ENCODE measurements at places on chromosomes 16 and 17.
A peak's percentile ranks its signal among the peaks of the same experiment; 100 is the strongest.

DNA sequence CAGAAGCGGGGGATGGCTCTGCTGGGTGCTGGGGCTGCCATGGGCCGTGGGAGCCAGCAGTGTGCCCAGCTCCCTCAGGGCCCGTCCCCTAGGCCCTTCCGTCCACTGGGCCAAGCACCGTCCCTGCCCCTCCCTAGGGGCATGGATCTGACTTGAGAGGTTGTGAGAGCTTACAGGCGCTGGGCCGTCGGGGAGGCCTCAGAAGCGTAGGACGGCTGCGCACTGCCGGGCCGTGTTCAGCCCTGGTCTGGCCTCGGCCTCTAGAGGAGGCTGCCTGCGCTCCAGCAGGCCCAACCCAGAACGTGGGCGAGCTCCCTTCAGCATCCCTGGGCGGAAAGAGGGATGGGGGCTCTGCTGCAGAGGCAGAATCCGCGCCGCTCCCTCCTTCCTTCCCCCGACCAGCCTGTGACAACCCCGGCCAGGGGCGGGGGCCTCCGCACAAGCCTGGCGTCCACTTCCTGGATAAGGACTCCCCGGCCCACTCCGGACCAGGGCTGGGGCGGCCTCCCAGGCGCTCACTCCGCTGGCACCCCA lies 685 bp upstream of the MPG start:
- DNase-seq = peak; percentile 42

GRCh38 chr17:82031303-82031884 lies at the start of gene RAC3:
TSS of gene RAC3 (plus strand) at chr17:82031678. CDS start at chr17:82031762, 84 bp downstream.
- DNase-seq = no peak

GRCh38 chr16:68147444-68147843 lies 62.3 kb downstream of the NFATC3 start:
- DNase-seq = no peak

DNA sequence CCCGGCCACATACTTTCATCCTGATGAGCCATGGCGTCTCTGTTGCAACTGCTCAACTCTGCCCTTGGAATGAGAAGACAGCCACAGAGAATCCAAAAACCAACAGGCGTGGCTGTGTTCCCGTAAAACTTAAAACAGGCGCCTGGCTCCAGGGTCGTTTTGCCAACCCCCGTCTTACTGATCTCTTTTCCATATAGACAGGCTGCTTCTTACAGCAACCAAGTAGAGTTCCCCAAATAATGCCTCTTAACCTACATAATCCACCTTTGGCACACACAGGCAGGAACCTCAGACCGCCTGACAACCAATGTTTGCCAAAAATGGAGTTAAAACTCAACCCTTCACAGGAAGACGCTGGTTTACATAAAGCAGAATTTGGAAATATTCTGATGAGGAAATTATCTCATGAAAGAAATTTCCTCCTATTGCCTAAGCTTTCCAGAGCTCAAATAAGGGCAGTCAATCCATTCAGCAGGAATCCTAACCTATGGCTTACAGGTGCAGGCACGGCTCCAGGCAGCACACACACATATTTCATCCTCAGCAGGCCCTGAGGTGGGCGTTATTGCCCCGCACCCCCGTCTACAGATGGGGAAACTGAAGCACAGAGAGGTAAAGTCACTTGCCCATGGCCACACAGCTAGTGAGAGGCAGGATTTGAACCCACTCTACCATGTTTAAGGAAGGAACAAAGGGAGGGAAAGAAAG lies 35.8 kb downstream of the LITAF start:
- peak; percentile 28 for DNase-seq

- DNase-seq = no peak
Measured at GRCh38 chr17:76159157-76159556, 18.1 kb upstream of the FOXJ1 start.

DNA sequence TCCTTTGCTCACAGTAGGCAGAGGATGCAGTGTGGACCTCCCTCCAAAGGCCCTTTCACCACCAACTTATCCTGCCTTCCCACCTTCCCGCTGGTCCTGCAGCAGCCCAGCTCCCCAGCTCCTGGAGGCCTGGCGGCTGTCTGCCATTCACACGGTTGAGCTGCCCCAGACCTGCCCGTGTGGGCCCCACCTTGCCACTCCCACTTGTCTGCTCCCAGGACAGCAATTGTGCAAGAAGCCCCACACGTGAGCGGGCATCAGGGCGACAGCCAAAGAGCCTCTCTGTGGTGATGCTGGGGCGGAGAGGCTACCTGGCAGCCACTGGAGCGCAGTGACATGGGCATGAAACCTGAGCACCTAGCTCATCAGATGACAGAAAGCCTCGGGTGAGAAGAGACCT lies 248.6 kb upstream of the MAF start:
- DNase-seq = no peak

DNA sequence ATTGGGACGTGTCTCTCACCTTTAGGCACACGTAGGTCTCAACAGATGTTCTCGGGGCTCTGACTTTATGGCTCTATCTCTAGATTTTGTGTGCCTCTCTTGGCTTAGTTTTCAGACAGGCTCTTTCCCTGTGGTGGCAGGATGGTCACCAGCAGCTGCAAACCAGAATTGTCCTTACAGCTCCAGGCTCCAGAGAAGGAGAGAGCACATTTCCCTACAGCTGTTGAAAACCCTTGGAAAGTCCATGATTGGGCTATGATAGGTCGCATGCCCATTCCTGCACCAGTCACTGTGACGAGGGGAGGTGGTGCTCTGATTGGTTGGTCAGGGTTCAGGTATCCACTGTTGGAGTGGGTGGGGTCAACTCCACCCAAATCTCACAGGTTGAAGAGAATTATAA lies 41.5 kb downstream of the SHISA9 start:
- peak; percentile 65 for DNase-seq

DNA sequence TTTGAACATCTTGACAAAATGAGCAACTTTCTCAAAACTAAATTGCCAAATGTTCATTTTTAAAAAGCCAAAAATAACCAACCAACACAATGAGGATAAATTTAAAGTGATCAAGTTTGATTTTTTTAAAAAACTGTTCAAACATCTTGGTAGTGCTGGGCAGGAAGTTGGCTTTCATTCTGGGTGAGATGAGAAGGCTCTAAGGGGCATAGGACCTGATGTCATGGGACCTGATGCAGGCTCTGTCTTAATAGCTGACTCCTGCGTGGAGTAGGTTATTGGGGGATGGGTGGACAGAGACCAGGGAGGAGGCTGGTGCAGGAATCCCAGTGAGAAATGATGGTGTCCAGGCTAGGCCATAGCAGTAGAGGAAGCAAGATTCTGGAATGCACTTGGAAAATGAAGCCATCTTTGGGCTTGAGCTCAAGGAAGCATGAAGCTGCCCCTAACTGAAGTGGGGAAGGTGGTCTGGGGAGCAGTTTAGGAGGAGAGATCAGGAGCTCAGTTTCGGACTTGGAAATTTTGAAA lies 20.4 kb downstream of the NLRC5 start:
- no peak for DNase-seq

- DNase-seq = no peak
Measured at GRCh38 chr17:83086907-83087787, 7.7 kb downstream of the METRNL start.

DNA sequence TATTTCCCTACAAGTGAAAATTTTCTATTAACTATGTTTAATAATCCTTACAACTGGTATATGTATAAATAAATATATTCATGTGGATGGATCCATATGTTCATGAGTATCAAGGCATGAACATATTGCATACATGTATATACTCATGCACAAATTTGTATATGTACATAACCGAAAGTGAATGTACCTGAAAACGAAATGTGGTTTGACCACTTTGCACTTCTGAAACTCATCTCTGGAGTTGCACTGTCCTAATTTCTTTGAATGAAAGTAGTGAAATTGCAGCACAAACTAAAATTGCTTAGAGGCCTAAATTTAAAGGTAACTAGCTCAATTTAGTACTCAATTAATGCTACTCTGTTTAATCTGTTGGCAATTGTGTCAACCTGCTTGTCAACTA lies 27.4 kb upstream of the GNAO1 start:
- DNase-seq = no peak

DNA sequence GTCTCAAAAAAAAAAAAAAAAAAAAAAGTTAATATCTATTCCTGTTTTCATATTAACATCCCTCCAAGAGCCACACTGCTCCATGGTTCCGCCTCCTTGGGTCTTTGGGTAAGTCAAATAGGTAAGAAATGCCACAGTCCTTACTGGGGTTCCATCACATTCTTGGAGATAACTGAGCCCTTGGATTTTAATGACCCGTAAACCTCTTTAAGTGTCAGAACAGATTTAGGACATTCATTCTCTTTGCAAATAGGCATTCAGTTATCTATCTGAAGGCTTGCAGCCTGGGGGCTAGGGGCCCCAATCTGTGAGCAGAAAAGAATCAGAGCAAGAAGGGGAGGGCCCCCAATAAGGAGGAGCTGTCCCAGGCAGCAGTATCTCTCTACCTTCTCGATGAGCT lies 28.0 kb downstream of the MYH13 start:
- no peak for DNase-seq

DNA sequence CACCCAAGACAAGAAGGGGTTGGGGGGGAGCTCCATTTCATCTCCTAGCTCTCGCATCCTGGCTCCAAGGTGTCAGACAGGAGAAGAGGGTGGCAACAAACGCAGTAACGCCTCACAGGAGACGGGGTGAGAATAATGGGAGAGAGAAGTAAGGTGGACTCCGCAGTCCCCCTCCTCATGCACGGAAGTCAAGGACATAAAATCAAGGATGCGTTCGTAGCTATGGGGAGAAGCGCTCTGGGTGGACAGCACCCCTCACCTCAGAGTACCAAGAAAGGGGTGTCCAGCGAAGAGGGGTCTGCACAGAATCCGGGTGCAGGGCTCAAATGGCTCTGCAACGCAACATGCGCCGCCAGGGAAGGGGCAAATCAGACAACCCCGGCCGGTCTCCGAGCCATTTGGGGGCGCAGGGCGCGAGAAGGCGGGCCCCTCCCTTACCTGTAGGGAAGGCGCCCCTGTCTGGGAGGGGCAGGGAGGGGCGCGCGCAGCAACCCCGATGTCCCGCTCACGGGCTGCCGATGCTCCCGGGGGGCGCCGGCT lies 555 bp downstream of the HDAC5 start:
- no peak for DNase-seq

DNA sequence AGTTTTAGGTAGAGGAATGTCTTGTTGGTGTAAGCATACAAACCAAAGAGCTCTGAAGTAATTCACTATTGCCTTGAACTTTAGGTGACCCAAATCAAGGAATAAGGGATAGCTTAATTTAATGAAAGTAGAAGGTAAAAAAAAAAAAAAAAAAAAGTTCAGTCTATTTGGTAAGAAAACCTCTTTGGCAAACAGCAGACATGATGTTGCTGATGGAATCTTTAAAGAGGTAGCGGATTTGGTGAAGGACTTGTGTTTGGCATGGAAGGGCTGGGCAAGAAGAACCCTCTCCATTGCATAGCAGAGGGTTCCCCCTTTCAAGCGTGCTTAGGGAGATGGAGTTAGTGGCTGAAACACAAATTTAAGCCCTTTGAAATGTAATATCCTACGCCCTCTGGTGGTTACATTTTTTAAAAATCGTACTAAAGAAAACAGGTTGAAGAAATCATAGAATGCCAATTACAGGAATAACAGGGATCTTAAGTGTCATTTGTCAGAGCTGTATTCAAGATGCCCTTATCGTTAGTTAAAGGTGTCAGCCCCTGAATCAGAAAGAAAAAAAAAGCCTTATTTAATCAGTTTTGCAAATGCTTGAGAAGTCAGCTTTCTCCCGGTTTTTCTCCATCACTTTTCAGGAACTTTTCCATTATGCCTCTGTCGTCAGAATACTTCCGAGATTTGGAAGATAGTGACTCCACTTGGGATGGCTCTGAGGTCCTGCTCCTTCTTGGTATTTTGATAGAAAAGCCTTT lies 383.1 kb downstream of the KCNJ2 start:
- peak; percentile 78 for DNase-seq

DNA sequence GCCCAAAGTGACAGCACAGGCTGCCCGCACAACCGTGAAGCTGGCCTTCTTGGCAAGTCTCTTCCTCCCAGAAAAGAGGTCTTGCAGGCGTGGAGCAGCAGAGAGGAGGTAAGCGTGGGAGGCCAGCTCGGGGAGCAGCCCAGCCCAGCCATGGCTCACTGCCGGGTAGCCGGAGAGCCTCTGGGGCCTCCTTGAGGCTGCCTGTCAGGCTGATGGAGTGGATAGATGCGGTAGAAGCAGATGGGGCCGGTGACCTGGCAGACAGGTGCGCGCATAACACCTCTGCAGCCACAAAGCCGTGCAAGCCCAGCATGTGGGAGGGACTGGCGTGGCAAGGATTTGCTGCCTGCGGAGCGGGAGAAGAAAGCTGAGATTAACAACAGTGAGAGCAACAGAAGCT lies 17.1 kb upstream of the DOK4 start:
- DNase-seq = no peak

- DNase-seq = no peak
Measured at GRCh38 chr17:32241640-32242039, 24.0 kb upstream of the RHBDL3 start.

DNA sequence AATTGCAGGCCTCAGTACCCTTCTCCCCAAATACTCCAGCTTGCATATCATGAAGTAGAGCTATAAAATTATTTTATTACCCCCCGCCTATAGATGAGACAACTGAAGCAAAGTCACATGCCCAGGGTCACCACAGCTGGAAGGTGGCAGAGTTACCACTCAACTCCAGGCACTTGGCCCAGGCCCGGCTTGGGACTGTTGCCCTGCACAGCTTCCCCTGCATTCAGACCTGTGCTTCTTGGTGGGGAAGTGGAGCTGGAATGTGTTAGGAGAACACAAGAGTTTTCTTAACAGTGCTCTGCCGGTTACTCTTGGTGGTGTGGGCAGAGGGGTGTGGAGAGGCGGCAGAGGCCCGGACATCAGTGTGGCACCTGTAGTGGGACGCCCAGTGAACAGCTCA lies 149.3 kb downstream of the SOCS1 start:
- DNase-seq = no peak

- no peak for DNase-seq
Measured at GRCh38 chr17:31200287-31200686, 96.8 kb downstream of the OMG start.

DNA sequence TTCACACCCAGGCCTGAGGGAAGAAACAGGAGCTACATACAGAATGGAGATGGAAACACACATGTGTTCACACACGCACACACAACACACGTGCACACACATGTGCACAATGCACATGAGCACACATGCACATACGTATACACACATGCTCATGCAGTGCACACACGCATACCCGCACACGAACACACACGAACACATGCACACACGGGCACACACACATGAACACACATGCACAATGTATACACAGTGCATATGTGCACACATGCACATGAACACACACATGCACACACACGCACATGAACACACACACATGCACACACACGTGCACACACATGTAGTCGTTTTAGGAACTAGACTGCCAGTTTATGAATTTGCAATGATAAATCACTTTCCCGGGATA lies 49.3 kb upstream of the CDR2 start:
- no peak for DNase-seq

Data from myocyte (in vitro differentiated cells).